AG09309 (cell line): ENCODE measurements at places on chromosomes 13 and 19.

DNA sequence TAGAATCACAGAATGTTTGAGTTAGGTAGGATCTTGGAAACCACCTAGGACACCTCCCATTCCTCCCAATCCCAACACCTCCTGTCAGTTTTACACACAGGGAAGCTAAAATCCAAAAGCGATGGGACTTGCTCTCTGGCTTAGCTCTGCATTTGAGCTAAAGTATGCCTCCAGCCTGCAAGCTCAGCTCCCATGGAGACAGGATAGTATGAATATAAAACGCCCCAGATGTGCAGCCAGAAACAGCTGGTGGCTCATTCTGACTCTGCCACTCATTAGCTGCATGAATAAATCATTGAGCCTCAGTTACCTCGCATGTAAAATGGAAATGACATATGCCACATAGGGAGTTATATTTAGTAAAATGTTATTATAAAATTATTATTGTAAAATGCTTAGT, 336.0 kb downstream of the SUCLA2 start:
- no peak for DNase-seq

DNA sequence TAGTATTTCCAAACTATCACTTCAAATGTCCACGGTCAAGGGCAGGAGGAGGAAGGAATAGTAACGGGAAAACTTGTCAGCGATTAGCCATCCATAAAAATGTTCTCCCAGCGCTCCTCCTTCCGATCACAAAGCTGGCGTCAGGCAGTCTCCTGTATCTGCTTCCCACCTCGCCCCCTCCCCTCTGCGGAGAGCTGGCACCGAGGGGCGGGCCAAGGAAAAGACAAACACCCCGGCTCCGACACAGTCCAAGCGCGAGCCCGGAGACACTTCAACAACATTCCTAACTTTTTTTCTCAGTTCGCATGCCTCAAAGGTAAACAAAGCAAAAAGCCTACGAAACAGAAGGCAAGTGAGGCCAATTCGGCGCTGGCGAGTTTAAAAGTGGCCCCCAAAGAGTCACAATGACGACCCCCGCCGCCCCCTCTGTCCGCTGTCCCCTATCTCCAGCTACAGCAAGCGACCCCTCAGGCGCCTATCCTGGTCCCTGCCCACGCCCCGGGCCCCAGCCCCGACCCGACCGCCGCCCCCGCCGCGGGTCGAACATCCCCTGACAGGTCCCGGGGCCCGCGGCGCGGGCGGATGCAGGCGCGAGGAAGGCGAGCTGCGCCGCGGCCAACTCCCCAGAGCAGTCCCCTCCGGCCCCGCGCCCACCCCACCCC, 736 bp downstream of the SMAD9 start:
- no peak for DNase-seq

DNA sequence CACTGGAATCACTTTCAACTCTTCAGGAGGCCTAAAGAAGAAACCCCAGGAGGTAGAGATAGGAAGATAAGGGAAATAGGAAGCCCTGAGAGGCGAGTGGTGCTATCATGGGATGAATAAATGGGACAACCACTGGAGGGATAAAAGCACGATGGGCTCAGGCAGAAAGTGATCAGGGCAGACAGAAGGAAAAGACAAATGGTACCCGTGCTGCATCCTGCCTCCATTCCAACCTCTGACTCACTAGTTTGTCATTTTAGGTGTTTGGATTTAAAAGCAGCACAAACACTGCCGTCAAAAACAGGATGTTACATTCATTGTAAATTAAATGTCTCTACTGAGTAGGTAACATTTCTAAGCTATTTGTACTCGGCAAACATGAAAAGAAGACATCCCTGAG, 314.3 kb upstream of the HTR2A start:
- DNase-seq, result no peak

- no peak for DNase-seq
These were observed 29.9 kb downstream of the SHISA2 start for GRCh38 chr13:26021956-26022355.

DNA sequence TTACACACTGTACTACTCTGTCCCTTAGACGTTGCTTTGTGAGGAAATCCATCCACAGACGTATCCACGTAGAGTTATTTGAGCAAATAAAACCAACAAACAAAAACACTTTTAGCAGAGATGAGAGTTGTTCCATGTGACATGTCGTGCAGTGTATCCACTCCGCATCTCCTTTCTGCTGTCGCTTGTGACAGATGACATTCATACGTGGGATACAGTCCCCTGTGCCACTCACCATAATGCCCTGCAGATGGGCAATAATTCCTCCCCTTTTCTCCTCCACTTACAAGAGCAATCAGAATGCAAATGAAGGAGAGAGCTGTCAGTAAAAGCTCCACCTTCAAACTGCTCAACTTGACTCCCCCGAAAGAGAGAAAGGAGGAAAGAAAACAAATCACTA, 26.0 kb downstream of the IRS2 start:
- DNase-seq, result no peak

GRCh38 chr13:113186061-113186900, 22.2 kb downstream of the PCID2 start:
- DNase-seq, result no peak

GRCh38 chr13:31761951-31762350, 22.6 kb downstream of the RXFP2 start:
- DNase-seq, result no peak

DNA sequence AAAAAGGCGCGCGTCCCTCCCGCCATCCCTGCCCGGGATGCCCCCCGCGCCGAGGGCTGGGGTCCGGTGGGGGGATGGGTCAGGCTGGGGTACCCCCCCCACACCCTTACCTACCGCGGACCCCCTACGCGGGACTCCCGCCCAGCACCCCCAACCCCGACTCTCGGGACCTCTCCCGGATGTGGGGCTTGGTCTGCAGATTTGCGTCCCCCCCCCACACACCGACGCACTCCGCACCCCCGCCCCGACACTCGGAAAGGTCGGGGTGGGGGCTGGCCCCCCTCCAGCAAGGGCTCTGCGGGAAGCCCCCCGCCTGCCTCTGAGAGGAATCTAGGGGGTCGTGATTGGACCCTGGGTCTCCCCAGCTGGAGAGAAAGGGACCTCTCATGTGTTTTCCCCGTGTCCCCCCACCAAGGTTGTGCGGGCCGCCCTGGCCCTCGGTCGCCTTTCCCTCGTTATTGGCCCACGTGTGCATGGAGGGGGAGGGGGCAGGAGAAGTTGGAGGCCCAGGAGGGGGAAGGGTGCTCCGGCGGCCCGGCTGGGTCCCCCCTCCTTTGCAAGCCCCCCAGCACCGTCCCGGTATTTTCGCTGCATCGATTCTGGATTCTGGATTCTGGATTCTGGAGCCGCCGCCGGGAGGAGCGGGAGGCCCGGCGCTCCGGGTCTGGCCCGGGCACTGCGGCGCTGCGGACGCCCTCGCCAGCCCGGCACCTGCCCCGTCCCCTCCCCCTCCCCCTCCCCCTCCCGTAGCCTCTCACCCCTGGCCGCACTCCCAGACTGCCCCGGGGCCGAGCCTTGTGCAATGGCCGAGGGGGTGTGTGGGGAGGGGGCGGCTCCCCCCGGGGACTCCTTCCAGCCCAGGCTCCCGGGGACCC, 607 bp downstream of the NFIC start:
- no peak for DNase-seq

- DNase-seq, result peak; percentile 96
These were observed 5.5 kb upstream of the ACP7 start for GRCh38 chr19:39078436-39079200.

- DNase-seq, result no peak
These were observed 802.8 kb downstream of the DIAPH3 start for GRCh38 chr13:59360916-59361315.

GRCh38 chr13:40446365-40446764, 220.1 kb downstream of the FOXO1 start:
- DNase-seq, result no peak
